ENCODE measurements at places on chromosomes 6 and 20.

DNA sequence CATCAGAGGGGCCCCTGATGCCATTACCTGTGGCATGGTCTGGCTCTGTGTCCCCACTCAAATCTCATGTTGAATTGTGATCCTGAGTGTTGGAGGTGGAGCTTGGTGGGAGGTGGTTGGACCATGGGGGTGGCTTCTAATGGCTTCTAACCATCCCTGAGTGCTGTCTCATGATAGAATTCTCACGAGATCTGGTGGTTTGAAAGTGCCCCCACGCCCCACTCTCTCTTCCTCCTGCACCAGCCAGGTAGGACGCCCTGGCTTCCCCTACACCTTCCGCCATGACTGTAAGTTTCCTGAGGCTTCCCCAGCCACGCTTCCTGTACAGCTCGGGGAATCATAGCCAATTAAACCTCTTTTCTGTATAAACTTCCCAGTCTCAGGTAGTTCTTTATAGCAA is 14.9 kb downstream of the BHLHE23 start:
- DNase-seq = no peak

DNA sequence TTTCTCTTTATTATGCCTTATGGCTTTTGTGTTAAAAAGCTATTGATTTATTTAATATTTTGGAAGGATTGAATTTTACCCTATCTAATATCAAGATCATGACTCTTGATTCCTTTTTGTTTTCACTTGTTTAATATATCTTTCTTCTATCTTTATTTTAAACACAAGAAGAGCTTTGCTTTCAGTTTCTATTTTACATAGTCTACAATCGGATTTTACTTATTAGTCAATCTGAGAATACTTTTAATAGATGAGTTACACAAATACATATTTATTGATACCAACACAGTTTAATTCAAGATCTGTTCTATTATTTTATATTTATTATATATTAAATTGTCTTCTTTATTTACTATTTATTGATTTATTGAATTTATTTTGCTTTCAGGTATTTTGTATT is 218.8 kb downstream of the ESR1 start:
- no peak for DNase-seq

DNA sequence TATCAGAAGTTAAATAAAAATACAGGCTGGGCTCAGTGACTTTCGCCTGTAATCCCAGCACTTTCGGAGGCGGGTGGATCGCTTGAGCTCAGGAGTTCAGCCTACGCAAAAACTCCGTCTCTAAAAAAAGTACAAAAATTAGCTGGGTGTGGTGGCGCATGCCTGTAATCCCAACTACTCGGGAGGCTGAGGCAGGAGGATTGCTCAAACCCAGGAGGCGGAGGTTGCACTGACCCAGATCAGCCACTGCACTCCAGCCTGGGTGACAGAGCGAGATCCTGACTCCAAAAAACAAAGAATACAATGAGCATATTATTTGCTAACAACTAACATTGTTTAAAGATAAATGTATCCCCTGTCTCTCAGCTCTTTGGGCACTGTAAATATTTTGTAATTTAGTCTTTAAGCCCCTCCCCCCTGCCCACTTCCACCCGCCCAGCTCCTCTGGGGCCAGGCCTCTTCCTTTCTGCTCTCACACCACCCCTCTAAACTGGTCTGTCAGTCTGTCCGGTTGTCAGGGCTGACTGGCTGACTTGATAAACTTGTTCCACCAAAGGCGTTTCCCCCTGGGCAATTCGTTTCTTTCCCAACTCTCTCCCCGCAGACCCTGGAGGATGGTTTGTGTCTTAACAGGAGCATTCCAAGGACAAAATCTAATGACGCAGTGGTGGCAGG is 62.4 kb upstream of the QKI start:
- DNase-seq = no peak

DNA sequence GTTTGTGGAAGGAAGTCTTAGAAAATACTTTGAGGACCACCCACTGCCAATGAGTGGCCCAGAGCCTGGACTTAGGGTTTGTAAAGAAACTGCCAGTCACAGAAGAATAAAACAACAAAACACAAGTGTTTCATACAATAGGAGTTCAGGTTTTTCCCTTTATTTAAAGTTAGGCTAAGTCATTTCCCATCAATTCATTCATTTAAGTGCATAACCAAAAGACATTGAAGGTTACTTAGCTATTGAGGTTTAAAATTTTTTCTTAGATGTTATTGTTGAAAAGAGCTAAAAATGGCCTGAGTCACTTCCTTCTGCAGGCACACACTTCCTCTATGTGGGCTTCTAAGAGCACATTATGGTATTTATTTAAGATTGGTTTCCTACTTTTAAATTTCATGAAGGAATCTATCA is 54.2 kb downstream of the ARMC2 start:
- DNase-seq = peak; percentile 87

- peak; percentile 5 for DNase-seq
Measured at GRCh38 chr6:63272397-63272796, 47.4 kb downstream of the LGSN start.

DNA sequence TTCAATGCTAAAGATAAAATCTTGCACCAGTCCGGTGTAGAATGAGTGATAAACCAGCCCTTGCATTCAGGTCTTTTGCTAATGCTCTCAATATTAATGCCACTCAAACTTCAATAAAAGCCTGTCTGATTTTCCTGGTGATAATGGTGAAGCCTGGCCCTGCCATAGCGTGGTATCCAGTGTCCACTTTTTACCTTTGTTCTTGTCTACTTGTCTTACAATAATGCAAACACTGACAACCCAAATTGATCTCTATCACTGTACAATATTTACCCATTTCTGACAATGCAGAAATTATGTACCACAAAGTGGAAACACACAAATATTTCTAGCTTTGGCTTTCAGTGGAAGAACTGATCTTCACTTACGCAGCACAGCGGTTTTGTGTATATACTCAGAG is 189.1 kb downstream of the ZDHHC14 start:
- DNase-seq = no peak

DNA sequence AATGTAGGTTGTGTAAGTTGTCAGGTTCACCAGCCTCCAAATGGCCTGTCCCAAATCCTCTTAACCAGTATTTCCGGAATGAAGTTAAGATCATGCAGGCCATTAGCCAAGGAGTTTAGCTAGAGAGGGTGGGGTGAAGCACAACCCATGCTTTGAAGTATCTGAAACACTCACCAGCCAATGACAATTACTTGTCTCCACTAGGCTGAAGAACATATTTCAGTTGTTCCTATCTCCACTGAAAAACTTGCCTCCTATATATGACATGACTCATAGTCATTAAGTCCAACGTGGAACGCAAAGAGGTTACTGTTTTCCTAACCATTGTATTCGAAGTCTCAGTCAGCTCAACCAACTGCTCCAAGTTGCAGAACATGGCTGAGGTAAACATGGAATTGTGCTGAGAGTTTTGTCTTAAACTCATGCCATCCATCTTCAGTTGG is 37.4 kb upstream of the TNFAIP3 start:
- DNase-seq = no peak

- DNase-seq = no peak
Measured at GRCh38 chr6:10463491-10464481, 48.9 kb upstream of the TFAP2A start.

Measured in hematopoietic multipotent progenitor cell (in vitro differentiated cells).